WTC11 (cell line): ENCODE measurements at places on chromosomes 5 and 9. TPM values are rescaled to one million over a fixed set of nuclear protein-coding genes. Genes with fewer than 3 reads are reported as not detected.

Gene POLR3G
- total RNA-seq: 61.0 to 95.4 TPM (median 63.6 TPM) in 3 replicates

Gene TUSC1
- 6.0 to 6.4 TPM (median 6.0 TPM) in 3 replicates for total RNA-seq

DNA sequence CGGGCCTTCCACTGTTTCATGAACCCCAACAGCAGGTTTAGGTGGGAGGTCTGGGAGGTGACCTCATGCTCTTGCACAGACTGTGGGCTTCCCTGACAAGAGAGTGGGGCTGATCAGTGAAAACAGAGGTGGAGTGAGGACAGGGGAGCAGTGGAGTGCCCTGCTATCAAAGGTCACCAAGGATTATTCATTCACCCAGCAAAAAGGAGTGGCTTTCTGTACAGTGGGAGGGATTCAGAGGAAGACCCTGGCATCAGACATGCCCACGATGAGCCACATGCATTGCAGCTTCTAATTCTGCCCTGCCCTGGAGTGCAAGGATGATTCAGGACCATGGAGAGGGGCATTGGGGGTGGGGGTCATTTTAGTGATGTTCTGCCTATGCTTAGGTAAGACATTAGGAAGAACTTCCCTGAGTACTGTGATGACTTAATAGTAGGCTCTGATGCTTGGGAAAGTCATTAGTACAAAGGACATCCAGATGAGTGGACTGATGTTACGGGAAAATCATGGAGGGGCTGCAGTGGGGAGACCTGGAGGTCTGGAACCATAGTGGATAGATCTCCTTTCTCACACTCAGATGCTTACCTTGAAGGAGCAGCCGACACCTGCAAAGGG, 12.8 kb downstream of the TRAF1 start:
- H3K4me1 ChIP-seq: peaks cover 32% of the 10 kb centered on the region
- H3K36me3 ChIP-seq: peaks cover 5% of the 10 kb centered on the region
- H3K4me3 ChIP-seq: no peak overlapping the region
- peak; percentile 56 for DNase-seq
- no peak overlapping the region for H3K27ac ChIP-seq

DNA sequence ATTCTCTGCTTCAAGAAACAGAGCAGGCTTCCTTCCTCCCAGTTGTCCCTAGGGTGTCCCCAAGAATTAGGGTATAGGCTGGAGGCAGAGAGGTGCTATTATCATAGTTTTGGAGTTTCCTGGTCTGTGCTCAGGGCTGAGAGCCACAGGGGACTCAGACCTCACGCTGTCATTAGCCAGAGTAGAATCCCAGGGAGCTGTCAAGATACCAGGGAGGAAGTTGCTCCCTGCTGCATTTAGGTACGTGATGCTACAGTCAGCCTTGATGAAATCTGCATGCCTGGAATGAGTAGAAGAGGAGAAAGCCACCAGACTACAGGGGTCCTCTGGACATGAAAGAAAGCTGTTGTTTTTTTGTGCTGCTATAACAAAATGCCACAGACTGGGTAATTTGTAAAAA, 273.2 kb downstream of the SH3GL2 start:
- no peak overlapping the region for H3K27ac ChIP-seq
- H3K4me1 ChIP-seq: peaks cover 13% of the 10 kb centered on the region
- DNase-seq: no peak
- H3K27me3 ChIP-seq: no peaks in the 10 kb centered on the region
- H3K36me3 ChIP-seq: no peaks in the 10 kb centered on the region

- no peak overlapping the region for H3K4me3 ChIP-seq
- H3K27ac ChIP-seq: no peak overlapping the region
- no peaks in the 10 kb centered on the region for H3K36me3 ChIP-seq
- DNase-seq: peak; percentile 5
These were observed 58.3 kb upstream of the ANGPTL2 start for GRCh38 chr9:127180457-127181314.

DNA sequence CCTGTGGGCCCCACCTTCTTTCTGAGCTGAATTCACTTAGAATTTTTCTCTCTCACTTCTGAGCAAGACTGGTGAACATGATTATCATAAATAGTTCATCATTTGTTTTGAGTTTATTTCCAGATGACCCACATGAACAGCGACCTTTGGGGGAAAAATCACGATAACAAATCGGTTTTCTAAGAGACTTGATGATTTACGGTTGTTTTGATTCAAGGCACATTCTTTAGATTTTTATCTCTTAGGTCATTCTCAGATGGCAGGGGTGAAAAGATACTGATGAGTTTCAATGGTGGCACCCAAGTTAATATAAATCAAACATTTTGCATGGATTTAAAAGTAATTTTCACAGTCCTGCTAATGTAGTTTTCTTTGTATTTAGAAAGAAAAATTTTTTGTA, 95.1 kb downstream of the DMXL1 start:
- H3K4me1 ChIP-seq: peaks cover 26% of the 10 kb centered on the region

DNA sequence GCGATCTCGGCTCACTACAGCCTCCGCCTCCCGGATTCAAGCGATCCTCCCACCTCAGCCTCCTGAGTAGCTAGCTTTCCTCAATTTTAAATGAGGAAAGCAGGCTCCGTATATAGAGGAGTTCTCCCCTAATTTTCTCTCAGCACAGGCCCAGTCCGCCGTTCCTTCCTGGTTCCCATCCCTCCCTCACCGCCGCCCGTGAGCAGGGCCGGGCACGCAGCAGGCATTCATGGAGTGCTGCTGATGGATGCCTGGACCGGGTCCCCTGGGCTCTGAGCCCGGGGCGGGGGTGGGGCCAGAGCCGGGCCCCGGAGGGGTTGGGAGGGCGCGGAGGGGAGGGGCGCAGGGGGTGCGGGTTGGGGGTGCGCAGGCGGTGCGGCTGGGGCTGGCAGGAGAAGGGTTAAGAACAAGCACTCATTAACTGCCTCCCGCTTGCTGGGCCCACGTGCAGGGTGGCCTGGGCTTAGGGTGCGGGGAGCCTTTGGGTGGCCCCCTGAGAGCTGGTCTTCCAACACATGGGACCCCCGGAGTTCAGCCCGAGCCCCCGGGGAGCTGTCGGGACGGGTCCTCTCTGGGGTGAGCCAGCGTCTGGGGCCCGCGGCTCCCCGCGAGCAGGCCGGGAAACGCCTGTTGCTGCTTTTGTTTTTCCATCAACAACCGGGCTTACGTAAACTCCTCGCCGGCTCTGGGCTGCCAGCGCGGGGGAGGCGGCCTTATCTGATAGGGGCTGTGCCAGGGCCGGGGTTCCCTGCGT, 33.7 kb downstream of the LHX2 start:
- H3K27me3 ChIP-seq: peaks cover 60% of the 10 kb centered on the region
- H3K36me3 ChIP-seq: no peaks in the 10 kb centered on the region
- no peak overlapping the region for H3K27ac ChIP-seq
- H3K4me3 ChIP-seq: peak overlapping the region; percentile 56
- peak; percentile 39 for DNase-seq
- peaks cover 10% of the 10 kb centered on the region; the same call in 1 of the 2 replicates for H3K4me1 ChIP-seq
